ENCODE measurements at places on chromosomes 2 and 18.

GRCh38 chr18:23226391-23226790 lies 91.1 kb downstream of the CABLES1 start:
- DNase-seq = no peak

DNA sequence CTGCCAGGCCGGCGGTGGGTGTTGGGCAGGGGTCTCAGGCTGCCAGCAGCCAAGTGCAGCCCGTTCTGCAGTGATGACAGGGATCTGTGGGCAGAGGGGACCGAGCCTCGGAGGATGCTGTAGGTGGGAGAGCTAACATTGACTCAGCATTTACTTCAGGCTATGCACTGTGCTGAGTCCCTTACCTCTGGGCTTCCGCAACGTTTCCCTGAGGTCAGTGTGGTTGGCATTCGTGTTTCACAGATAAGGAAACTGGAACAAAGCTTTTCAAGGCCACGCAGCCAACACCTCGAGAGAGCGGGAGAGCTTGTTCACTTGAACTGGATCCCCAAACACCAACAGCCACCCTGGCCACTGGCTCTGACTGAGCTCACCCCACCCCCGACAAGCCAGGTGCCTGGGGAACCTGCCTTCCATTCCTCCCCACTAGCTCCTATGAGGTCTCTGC lies 839 bp upstream of the GPR148 start:
- no peak for DNase-seq

DNA sequence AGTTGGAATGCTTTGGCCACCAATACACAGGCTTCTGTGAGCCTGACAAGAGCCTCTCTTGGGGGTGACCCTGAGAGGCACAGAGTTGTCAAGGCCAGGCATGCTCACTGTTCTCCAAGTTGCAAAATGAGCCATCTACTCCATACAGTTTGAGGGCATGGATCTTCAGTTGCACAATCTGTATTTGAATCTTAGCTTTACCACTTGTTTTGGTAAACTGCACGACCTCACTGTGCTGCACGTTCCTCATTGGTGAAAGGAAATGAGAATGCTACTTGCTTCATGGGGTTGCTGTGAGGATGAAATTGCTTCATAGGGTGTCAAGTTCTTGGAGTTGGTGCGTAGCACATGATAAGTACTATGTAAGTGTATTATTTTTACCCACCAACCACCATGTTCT lies 12.0 kb upstream of the HAAO start:
- DNase-seq = no peak

DNA sequence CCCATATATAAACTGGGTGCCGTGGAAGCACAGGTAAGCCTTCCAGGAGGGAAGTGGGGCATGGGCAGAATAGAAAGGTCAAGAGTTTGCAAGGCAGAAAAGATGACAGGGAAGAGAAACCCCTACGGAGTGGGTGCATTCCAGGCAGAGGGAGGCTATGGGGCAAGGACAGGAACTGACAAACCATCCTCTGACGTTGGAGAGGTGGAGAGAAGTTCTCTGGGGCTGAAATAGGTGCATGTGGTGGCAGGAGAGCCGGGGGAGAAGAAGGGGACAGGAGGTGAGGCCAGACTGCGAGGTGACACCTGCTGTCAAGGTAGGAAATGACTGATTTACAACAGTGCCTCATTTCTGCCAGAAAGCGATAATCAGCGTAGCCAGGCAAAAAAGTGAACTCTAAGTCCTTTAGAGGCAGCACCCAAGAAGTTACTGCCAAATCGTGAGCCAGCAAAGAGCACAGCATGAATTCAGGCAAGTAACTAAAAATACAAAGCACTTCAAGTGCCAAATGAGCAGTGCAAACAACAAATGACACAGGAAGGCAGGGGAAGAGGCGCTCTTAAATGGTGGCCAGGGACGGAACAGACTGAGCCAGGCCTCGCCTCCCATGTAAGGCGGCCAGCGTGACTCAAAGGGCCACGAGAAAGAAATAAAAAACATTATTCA lies 113.3 kb upstream of the ACVR1C start:
- no peak for DNase-seq

DNA sequence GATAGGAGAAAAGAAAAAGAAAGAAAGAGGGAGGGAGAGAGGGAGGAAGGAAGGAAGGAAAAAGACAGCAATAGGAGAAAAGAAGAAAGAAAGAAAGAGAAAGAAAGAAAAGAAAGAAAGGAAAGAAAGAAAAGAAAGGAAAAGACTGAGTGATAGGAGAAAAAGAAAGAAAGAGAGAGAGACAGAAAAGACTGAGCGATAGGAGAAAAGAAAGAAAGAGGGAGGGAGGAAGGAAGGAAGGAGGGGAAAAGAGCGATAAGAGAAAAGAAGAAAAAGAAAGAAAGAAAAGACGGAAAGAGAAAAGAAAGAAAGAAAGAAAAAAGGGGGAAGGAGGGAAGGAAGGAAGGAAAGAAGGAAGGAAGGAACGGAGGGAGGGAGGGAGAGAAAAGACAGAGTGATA lies 216.7 kb downstream of the DOK6 start:
- DNase-seq = no peak

- DNase-seq = no peak
Observed at GRCh38 chr18:58695772-58696171, 24.5 kb downstream of the MALT1 start.

DNA sequence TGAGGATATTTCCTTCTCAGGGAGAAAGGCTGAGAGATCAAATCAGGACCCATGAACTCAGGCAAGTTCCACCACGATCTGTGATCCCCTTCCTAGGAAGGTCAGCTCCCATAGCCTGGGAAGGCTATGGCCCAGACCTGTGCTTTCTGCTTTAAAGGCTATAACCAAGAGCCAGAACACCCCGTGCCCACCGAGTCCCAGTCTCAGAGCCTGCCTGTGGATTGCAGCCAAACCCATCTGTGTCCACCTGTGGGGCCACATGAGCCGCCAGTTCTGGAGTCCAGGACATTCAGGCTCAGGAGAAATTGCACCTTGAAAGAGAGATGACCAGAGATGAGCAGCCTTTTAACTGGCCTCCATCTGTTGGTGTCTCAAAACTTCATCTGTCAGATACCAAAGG lies 46.9 kb downstream of the MAL start:
- no peak for DNase-seq

GRCh38 chr2:70837980-70838925 lies 2.6 kb upstream of the CD207 start:
- DNase-seq = no peak

GRCh38 chr18:63617915-63618234 lies 26.2 kb downstream of the SERPINB4 start:
- no peak for DNase-seq

GRCh38 chr18:484749-485464 lies 15.6 kb downstream of the COLEC12 start:
- no peak for DNase-seq

GRCh38 chr2:144224472-144224871 lies 295.4 kb downstream of the ZEB2 start:
- no peak for DNase-seq

DNA sequence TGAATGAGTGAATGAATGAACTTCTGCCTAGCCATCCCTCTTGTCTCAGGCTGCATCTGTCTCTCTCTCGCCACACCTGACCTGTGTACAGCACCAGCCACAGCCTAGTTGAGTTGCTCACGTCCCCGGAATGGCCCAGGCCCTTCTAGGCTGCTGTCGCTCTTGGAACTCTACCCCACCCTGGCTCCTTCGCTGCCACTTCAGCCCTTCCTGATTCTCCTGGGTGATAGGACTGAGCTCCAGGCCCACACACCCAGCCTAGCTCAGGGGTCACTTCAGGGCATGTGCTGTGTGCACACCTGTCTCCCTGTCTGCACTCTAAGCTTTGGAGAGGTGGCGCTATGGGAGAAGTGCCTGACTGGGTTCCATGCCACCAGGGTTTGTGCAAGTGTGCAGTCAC lies 236.6 kb downstream of the GLI2 start:
- DNase-seq = no peak

DNA sequence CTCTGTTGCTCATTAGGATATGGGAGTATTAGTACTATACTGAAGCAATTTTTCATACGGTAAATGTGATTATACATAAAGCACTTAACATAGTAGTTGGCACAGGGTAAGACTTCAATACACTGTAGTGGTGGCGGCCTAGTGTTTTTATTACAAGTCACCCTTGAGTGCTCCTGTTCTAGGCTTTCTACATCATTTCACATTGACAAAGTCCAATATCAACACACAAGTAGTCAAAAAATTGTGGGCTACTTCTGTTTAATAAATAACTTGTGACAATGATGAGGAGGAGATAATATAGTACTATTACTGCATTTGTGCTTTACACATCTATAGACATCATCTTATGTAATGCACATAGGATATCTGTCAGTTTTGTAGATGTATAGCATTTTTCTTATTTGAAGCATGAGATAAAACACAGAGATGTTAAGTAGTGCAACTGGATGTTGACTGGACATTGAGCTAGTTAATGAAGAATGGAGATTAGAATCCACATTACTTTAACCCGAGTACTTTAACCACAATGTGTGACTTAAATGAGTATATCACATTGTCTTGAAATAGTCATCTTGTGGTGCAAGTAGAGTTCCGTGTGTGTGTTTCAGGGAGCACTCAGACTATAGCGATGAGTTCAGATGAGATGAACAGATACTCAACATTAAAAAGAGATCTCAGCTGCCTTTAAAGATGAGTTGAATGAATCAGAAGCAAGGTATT lies 134.8 kb downstream of the ZNF385B start:
- no peak for DNase-seq

DNA sequence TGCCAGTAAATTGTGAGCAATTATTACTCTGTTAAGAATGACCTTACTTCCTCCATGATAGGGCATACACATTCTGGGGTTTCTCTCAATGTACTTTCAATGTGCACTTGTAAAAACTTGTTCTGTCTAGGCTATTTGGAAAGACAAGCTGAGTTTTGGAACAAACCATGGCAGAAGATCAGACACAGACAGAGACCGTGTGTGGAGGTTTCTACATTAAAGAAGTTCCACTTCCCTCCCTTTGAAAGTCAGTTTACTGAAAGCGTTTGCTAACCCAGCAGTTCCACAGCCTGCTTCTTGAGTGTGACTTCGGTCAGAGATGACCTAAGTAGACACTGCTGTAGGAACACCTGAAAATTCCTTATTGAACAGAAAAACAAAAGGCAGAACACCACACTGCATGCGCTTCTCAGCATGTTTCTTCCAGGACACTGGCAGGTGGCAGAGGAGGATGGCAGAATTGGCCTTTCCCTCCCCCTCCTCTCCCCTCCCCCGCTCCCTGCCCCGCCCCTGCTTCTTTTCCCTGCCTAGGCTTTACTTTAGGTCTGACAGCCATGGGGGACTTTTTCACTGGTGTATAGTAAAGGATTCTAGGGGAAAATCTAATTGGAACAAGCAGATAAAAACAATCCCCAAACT lies 109.8 kb downstream of the NOL10 start:
- DNase-seq = no peak

GRCh38 chr2:196590286-196590685 lies 49.2 kb upstream of the CCDC150 start:
- no peak for DNase-seq

GRCh38 chr2:73028841-73029240 lies 42.7 kb downstream of the SFXN5 start:
- DNase-seq = no peak

DNA sequence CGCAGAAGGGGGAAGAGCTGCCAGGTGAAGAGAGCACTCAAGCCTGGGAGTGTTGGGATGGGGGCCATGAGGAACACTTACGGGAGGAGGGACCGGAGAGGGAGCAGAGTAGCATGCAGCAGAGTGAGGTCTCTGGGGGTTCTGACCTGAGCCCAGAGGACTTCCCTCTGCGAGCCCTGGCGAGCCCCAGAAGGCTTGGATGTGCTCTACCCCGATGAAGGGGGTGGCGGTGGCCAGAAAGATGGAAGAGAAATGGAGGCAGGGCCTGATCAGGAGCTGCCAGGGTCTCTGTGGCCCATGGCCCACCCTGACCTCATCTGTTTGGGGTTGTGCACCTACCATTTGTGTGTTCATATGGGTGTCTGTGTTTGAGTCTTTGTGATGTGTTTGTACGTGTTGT lies 42.0 kb downstream of the CROCC2 start:
- DNase-seq = no peak

DNA sequence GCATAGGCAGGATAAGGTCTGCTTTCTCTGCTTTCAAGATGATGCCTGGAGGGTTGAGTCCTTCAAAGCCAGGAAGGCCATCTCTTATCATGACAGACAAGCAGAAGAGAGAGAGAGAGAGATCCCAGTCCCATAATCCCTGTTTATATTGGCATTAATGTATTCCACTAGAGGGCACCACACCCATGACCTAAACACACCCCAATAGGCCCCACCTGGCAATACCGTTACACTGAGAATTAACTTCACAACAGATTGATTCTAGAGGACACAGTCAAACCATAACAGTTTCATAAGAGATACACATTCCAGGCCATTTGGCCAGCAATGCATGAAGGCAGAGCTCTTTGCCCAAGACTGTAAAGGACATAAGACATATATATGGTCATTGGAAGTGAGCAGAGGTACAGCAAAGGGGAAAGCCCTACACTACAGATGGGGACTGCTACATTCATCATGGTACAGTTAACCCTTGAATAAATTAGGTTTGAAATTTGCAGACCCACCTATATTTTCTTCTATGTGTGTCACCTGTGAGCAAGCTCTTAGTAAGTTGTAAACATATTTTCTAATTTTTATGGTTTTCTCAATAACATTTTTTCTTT lies 1516.1 kb downstream of the RPIA start:
- no peak for DNase-seq

DNA sequence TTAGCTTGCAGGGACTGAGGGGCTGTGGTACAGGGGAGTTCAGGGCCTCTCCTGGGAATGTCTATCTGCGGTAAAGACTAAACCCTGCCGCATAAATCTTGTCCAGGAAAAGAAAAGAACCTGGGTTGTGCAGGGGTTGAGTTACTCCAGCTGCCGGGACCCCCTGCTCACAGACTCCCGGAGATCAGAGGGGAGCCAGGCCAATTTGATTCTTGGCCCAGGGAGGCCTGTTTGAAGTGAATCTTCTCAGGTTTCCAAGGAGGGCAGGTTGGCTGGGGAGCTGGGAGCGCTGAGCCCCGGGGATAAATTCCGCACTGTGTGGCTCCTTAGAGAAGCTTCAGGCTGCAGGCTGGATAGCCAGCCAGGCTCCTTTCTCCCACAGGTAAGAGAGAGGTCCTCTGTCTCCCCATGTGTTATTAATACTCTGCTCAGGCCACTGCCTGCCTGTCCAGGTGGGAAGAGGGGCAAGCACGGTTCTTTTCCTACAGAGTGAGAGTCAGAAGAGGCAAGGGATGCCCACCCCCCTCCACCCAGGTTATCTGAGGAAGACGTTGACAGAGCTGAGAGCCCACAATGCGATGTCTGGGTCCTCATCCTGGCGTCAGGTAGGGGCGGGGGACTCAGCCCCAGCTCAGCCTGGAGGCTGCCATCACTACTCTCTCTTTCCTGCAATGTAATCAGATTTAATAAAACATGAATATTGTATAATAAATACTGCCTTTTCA lies 82.7 kb downstream of the LONRF2 start:
- no peak for DNase-seq

DNA sequence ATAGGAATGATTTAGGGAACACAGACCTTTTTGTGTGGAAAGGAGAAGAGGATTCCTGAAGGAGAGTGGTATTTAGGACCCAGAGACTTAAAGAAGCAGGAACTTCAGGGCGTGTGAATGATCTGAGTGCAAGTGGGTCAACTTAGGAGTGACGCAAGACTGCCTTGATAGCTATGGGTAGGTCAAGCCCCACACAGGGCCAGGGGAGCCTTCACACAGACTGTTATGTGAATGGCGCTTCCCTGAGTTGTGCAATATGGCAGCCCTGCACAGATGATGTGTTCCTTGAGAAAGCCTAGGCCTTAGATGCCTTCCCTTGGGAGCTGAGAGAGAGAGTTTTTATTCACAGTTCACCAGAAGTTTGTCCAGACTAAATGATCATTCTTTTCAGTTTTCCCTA lies 47.1 kb upstream of the IGFBP5 start:
- DNase-seq = no peak

Data from HuH-7.5 (cell line).